ENCODE measurements at places on chromosomes 1 and 21.

DNA sequence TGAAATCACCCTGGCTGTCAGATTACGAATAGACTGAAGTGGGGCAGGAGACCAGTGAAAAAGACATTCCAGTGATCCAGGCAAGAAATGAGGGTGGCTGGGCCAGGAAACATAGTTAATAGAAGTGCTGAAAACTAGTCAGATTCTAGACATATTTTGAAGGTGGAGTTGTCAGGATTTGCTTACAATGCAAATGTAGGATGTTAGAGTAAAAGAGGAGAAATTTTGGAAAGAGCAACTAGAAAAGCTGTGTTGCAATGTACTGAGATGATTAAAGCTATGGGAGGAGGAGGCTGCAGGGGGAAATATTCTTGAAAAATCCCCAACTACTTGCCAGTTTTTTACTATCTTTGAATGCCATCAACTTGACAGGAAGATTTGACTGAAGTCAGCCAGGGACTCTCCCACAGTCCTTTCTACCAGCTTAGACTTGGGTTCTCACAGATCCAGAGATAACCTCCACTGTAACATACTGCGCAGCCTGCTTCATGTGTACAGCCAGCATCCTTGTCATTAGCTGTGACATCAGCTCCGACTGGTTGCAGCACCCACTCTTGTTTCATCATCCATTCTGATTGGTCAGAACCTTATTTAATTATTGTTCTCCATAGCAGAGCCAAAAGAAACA lies 109.7 kb downstream of the TSEN15 start:
- DNase-seq = no peak

GRCh38 chr21:45017039-45017960 lies 57.1 kb upstream of the ADARB1 start:
- no peak for DNase-seq

DNA sequence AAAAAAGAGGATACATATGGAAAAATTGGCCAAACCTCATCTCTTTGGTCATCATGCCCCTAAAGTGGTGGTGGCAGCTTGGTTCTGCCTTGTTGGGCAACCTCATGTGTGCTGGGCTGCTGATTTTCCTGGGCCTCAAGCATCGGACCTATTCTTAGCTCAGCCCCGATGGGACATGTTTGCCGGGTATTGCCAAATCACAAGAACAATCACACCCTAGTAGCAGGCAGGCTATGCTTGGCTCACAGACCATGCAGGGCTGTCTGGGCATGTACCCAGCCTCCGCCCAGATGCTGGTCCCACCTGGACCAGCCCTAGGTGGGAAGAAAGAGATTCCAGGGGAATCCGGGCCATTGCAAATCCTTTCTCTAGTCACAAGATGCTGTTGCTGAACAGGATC lies 189.4 kb upstream of the FGGY start:
- no peak for DNase-seq

DNA sequence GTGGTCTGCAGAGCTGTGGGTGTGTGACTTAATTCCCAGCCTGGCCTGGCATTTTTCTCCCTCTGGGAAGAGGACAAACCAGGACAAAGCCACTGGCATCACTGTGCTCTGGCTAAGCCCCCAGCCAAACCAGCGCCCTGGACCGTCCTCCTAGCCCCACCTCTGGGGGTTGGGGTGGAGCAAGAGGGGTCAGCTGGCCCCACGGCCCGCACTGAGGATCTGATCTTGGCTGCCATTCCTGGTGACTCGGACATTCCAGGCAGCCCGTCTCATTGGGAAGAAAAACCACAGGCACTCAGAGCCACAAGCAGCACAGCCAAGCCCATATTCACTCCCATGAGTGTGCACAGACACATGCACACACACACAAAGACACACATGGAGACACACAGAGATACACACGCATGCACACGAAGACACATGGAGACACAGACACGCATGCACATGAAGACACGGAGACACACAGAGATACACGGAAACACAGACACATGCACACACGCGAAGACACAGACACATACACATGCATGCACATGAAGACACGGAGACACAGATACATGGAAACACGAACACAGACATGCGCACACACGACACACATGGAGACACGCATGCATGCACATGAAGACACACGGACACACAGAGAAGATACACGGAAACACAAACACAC lies 2.3 kb upstream of the MXRA8 start:
- no peak for DNase-seq

DNA sequence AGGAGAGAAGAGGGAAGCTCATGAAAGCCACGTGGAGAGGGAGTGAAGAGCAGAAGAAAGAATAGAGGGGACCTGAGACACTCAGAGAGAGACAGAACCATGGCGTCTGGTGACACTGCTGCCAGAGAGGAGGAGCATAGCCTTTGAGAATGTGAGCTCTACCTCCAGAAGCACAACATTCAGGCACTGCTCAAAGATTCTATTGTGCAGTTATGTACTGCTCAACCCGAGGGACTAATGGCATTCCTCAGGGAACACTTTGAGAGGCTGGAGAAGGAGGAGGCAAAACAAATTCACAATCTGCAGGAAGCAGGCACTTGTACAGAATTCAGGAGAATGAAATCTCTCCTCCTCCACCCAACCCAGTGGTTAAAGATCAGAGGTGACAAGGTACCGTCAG lies 45.1 kb downstream of the BTBD8 start:
- no peak for DNase-seq

GRCh38 chr1:94953107-94953506 lies 26.2 kb upstream of the CNN3 start:
- no peak for DNase-seq

GRCh38 chr1:89527256-89527655 lies 2.6 kb downstream of the LRRC8B start:
- no peak for DNase-seq

DNA sequence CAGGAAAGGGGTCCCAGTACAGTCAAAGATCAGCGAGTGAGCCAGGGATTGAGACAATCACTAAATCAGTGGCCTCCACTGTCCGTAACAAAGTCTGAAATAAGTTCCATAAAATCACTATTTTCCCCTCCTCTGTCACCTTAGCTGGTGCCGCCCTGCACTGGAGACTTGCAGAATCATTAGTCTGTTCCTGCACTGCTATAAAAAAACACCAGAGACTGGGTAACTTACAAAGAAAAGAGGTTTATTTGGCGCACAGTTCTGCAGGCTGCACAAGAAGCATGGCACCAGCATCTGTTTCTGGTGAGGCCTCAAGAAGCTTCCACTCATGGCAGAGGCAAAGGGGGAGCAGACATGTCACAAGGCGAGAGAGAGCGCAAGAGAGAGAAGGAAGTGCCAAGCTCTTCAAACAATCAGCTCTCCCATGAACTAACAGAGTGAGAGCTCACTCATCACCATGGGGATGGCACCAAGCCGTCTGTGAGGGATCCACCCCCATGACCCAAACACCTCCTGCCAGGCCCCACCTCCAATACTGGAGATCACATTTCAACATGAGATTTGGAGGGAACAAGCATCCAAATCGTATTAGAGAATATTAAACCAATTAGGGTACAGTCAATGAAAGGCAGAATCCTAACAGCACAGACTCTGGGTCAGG lies 129.8 kb upstream of the TIAM1 start:
- DNase-seq = no peak

- DNase-seq = no peak
Measured at GRCh38 chr1:247530785-247531184, 5.5 kb downstream of the OR2C3 start.

GRCh38 chr1:24659166-24659904 lies 16.2 kb downstream of the SRRM1 start:
- no peak for DNase-seq

DNA sequence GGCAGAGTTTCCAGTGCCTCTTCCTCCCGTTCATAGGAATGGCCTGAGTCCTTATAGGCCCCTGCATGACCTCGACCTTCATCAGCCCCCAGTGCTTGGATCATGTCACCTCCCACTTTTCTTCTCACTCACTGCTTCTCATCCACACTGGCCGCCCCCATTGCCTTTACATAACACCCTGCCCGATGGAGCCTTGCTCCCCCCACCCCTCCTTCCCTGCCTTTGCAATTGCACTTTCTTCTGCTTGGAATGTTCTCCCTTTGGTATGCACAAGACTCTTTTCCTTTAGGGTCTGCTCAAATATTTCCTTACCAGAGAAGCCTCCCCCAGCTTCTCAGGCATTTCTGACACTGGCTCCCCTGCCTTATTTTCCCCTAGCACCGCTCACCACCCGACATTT lies 125.2 kb upstream of the KCNJ6 start:
- no peak for DNase-seq

GRCh38 chr1:94504601-94505000 lies 37.0 kb downstream of the F3 start:
- no peak for DNase-seq

GRCh38 chr1:207883660-207884250 lies 27.2 kb downstream of the CD34 start:
- no peak for DNase-seq

- no peak for DNase-seq
Measured at GRCh38 chr1:15311880-15312279, 64.9 kb downstream of the FHAD1 start.

GRCh38 chr1:236700903-236701302 lies 14.6 kb downstream of the ACTN2 start:
- no peak for DNase-seq

DNA sequence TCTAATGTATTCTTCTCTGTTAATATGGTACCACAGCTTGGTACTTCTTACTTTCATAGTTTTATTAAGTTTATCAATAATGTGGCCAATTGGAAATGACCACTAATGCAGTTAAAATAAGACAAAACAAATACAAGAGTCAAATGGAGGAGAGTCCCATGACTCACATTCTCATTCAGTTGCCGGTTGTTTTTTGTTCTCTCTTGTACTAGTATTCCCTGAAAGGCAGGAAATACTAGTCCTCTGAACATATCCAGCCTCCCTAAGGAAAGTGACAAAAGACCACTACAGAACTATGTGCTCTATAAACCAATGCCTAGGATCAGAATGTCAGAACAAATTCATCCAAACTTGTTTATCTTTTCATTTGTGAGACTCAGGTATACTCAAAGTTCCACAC lies 165.2 kb upstream of the SAMSN1 start:
- DNase-seq = no peak

DNA sequence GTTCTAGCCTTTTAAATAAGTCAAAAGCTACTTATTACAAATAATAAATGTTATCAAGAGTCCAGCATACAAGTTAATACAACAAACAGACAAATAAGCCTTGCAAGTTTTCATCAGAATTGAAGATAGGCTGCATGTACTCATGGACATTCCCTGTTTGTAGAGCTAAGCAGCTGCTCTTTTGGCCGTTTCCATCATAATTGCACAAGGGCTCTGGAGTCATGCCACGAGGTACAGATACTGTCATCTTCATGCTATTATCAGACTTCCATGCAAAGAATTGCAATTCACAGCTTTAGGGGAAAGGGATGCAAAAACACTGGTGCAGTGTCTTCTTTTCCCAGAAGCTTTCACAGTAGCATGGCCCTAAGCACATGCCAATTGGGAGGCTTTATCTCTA lies 52.8 kb upstream of the TBX15 start:
- DNase-seq = no peak

- no peak for DNase-seq
Measured at GRCh38 chr1:44240802-44241671, 27.8 kb downstream of the DMAP1 start.

GRCh38 chr1:28162151-28162550 lies 14.3 kb downstream of the PTAFR start:
- DNase-seq = no peak

DNA sequence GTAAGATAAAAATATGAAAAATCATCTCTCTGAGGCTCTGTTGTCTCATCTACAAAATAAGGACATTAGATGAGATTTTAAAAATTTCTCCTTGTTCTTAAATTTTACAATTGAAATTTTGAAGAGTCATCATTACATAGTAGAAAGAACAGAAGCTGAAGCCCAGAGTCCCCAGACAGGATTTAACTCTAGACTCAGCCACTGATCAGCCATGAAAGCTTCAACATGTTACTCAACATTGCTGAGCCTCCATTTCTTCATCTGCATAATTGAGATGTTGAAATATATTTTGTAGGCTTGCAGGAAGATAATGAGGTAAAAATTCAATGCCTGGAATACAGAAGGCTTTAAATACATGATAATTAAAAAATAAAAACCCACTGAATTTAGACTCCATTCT lies 633.3 kb downstream of the LMO4 start:
- DNase-seq = no peak

DNA sequence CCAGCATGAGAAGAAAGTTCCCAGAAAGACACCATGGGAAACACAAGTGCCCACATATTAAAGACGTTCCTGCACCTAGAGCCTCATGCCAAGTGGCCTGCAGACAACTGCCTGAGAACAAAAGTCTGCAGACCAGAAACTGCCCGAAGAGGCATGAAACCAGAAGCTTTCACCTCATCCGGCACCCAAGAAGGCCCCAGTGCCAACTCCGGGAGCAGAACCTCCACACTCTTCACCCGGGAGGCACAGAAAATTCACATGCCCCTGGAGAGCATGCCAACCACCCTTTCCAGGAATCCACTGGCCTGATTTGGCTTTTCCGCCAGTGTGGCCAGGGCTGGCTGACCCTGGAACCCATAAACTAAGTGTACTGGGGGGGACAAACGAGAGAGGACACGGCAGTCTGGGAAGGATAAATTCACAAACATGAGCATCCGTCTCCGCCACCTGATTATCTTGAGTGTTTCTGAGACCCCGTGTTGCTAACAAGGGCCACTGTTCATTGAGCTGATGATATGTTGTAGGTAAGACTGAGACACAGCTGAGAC lies 6.8 kb downstream of the TFF2 start:
- DNase-seq = no peak

DNA sequence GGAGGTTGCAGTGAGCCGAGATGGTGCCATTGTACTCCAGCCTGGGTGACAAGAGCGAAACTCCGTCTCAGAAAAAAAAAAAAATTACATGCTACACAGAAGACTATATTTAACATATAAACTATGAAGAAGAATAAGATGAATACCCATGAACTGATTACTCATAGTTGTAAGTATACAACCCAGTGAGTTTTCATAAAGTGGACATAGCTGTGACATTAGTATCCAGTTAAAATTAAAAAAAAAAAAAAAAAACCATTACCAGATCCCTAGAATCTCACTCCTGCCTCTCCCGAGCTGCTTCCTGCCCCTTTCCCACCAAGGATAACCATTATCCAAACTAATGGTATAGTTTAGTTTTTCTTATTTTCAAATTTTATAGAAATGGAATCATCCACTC lies 37.4 kb downstream of the UBE4B start:
- DNase-seq = no peak

GRCh38 chr1:178134061-178134460 lies 40.2 kb downstream of the RASAL2 start:
- DNase-seq = no peak

DNA sequence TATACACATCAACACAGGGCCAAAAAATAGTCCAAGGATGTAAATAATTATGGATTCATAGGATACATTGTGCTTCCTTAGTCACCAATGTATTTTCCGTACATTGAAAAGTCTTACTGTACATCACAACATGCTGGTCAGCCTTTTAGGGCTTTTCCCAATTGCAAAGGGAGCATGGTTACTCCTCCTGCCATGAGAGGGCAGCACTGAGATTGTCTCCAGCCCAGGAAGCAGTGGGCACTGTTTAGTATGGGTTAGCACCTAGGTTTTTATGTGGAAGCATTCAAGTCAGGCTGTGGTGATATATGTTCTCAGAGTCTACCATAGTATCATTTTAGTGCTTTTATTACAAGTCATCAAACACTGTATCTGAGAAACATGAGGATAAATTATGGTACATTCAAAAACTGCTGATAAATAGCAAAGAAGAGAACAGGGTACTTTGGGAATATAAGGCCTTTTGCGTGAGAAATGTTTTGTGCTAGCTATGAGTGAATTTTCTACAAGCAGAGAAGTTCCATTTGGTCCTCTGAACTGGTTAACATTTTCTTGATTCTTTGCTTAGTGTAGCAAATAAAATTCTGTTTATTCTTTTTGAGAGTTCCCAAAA lies 34.0 kb downstream of the ST6GALNAC5 start:
- DNase-seq = no peak

GRCh38 chr1:114251573-114251939 lies 97.9 kb upstream of the SYT6 start:
- no peak for DNase-seq

Data from DMS79 treated with DMSO at 0.1 percent for 48 hours (cell line).